Spinal cord (tissue), 10 donors: ENCODE measurements at places on chromosomes 12 and 14. TPM values are rescaled to one million over a fixed set of nuclear protein-coding genes. Genes with fewer than 3 reads are reported as not detected.

- no peaks in the 10 kb centered on the region for H3K27me3 ChIP-seq
- DNase-seq = peak; percentile 63
- peaks cover 10% of the 10 kb centered on the region for H3K4me1 ChIP-seq
- no peak overlapping the region for H3K27ac ChIP-seq
- no peak overlapping the region for H3K4me3 ChIP-seq
- H3K36me3 ChIP-seq = no peaks in the 10 kb centered on the region
Observed at GRCh38 chr12:128004383-128004938, 262.5 kb upstream of the TMEM132C start.

DNA sequence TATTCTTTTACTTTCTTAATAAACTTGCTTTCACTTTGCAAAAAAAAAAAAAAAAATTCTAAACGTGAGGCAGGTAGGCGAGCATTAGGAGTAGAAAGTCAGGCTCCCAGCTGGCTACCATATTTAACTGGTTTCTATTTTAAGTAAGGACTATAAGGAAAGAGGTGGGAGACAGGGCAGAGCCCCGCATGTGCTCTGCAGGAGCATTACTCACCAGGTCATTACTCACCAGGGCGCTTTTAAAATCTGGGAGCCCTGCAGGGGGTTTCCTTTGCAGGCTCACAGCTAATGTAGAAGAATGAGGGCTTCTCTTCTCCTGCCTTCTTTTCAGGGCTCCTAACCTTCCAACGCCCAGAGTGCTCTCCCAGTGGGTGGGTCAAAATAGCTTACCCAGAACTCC, 14.0 kb upstream of the DPF3 start:
- H3K36me3 ChIP-seq = no peaks in the 10 kb centered on the region
- no peak for DNase-seq
- H3K27me3 ChIP-seq = peaks cover 2% of the 10 kb centered on the region
- no peak overlapping the region for H3K27ac ChIP-seq
- no peak overlapping the region for H3K4me3 ChIP-seq
- H3K4me1 ChIP-seq = no peaks in the 10 kb centered on the region

DNA sequence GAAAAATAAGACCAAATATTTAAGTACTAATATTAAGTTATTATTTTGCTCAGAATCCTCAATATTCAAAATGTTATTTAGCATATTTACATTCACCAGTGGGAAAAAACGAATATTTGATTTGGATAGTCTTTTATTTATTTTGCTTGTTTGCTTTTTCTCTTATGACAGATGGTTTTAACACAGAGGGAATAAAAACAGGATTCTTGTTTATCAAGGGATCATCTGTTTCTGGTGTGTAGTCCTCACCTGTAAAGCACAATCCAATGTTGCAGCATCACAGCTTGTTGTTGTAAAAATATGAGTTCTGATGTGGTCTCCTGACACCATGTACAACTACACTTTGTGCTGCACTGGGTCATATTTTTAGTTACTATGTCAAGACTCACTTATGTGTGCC, 103.9 kb downstream of the AVPR1A start:
- no peak overlapping the region for H3K27ac ChIP-seq
- H3K4me1 ChIP-seq = no peaks in the 10 kb centered on the region
- no peak overlapping the region for H3K4me3 ChIP-seq
- DNase-seq = no peak
- H3K36me3 ChIP-seq = no peaks in the 10 kb centered on the region
- no peaks in the 10 kb centered on the region for H3K27me3 ChIP-seq

DNA sequence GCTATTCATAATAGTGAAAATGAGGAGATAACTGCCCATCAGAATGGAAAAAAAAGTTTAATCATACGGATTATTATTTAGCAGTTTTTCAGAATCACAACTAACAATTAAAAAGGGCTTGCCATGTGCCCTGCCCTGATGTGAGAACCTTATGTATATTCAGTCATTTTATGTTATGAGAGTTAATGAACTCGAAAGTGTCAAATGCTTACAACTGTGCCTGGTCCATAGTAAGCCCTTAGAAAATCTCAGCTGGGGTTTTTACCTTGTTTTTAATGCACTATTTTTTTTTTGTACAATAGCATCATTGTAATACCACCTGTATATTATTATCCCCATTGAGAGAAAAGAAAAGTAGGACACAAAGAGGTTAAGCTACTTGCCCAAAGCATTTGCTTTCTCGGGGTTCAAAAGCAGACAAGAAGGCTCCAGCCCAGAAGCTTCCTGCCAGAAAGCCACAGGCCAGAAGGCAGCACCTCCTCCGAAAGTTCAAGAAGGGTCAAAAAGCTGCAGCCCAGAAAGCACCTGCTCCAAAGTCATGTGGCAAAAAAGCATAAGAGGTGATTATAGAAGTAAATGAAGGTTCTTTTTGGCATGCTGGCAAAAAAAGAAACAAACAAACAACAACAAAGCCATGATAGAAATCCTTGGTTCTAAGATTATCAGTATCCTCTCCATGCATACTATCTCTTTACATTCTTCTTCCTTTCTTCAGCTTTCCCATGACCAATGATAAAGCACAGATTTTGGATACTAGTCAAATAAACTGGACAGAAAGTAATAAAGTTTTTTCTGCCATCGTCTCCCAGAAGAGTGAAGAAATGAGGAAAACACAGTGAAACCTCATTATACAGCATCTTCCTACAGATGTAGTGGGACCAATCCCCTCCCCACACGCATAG, 59.1 kb upstream of the NAP1L1 start:
- H3K27me3 ChIP-seq = no peaks in the 10 kb centered on the region
- H3K4me3 ChIP-seq = no peak overlapping the region
- H3K27ac ChIP-seq = no peak overlapping the region

The MGP gene
- 119 TPM for polyA plus RNA-seq

DNA sequence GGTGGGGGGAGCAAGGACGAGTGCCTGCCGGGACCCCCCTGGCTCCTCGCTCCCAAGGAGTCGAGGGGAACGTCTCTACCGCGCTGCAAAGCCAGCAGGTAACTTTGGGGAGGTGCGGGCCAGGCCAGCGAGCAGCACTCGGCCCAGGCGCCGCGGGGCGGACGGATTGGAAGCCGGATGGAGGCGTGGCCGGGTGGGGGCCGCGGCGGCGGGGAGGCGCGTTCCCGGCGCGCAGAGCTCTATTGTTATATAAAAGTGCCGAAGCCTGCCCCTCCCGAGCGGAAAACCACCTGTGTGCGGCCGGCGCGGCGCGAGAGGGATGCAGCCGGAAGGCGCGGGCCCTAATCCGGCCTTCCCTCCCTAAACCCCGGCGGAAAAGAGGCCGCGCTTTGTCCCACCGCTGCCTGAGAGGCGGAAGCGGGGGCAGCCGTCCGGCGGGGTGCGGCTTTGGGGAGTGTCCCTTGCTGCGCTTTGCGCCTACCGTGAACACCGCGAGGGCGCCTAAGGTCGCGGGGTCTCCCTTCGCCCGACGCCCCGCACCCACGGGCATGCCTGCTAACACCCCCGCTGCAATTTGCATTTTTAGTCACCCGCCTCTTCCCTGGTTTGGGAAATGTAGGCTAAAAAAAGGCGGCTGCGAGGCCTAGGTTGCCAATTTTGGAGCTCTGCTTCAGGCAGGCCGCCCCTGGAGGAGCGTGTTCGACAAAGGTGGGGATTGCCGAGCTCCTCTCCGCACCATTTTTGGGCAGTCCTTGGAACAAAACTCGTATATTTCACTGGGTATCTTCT, 1.7 kb upstream of the DUSP6 start:
- DNase-seq = no peak
- peak overlapping the region; percentile 94 for H3K4me3 ChIP-seq
